KG1 (cell line): ENCODE measurements at places on chromosomes 16 and 17.

DNA sequence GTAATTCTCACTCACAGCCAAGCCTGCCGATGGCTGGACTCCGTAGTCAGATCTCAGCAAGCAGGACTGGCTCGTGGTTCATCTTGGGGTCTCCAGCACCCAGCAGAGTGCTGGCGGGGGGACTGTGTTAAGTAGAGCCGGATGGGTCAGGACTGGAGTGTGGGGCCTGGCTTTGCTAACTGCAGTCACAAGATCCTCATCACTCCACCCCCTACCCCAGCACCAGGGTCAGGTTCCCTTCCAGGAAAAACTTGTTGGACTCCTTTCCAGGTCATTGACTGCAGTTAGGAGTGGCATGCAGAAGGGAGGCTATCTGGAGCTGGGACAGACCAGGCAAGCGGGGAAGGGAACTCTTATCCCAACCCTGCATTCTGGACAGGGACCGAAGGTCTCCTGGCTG lies 6.0 kb downstream of the CIITA start:
- no peak for DNase-seq

- DNase-seq, result no peak
Observed at GRCh38 chr17:79152110-79152509, 77.5 kb downstream of the ENGASE start.

DNA sequence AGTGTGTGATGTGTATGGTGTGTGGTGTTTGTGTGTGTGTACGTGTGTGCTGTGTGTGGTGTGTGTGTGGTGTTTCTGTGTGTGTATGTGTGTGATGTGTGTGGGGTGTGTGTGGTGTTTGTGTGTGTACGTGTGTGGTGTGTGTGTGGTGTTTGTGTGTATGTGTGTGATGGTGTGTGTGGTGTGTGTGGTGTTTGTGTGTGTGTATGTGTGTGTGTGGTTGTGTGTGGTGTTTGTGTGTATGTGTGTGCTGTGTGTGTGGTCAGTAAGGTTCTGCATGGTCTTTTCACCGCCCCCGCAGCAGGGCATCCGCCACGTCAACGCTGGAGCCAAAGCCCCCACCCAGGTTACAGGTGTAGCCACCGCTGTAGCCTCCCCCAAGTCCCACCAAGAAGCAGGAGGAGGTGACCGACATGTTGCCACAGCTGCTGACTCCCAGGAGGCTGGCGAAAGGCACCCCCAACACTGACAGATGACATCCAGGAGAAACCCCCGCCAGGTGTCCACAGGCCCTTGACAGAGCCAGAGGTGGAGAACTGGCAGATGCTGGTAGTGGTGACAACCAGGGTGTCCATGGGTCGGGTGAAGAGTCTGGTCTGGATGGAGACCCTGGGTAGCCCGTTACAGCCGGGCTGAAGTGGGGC lies 9.3 kb upstream of the KRT17 start:
- no peak for DNase-seq

- DNase-seq, result no peak
Observed at GRCh38 chr17:79047923-79048825, 24.2 kb downstream of the C1QTNF1 start.

DNA sequence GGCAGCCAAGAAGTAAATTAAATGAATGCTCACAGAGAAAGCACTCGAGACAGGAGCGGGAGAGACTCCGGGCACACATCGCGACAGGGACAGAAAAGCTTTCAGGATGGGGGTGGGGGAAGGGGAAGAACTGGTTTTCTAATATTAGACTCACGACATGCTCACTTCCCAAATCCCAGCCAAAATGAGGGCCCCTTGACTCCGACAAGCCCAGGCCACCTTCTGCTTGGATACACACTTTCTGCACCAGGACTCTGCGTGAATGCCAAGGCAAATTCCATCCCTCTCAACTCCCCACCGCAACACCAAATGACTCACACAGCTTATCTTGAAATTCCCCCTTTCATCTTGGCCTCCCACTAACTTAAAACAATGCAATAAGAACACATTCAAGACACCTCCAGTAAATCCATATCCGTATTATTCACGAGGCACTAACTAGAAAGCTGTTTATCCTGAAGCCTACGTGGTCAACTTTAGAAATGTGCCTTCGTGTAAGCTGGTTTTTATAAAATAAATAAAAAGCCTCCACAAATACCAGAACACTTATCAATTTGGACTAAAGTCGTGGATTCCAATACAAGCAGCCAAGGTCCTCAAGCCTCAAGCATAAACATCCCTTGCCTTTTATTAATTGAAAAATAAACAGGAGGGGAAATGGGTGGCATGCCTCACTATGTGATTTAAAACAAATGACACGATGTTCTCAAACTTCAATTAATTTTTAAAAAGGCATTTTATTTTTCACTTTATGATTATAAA lies 46.1 kb downstream of the NXN start:
- no peak for DNase-seq

GRCh38 chr16:54444851-54445458 lies 158.4 kb upstream of the IRX3 start:
- DNase-seq, result peak; percentile 1

- DNase-seq, result no peak
Observed at GRCh38 chr17:69945698-69946185, 129.3 kb upstream of the KCNJ16 start.

- no peak for DNase-seq
Observed at GRCh38 chr17:17812211-17813054, 24.4 kb downstream of the SREBF1 start.
